ENCODE measurements at places on chromosomes 3 and 15.

- no peak for DNase-seq
Measured at GRCh38 chr3:197006446-197006845, 23.2 kb downstream of the MELTF start.

GRCh38 chr3:144754076-144754783 is 782.6 kb downstream of the DIPK2A start:
- no peak for DNase-seq

GRCh38 chr15:61173899-61174689 is 55.0 kb downstream of the RORA start:
- no peak for DNase-seq

- DNase-seq: no peak
Measured at GRCh38 chr3:114809668-114810413, 337.2 kb downstream of the ZBTB20 start.

- DNase-seq: no peak
Measured at GRCh38 chr15:77001351-77001750, 6.4 kb downstream of the PSTPIP1 start.

- no peak for DNase-seq
Measured at GRCh38 chr3:33694944-33695343, 23.1 kb downstream of the CLASP2 start.

Measured in esophagus squamous epithelium (tissue), 5 donors.